ENCODE measurements at places on chromosomes 12 and 14. TPM values are rescaled to one million over a fixed set of nuclear protein-coding genes. Genes with fewer than 3 reads are reported as not detected.

The MYH6 gene
- total RNA-seq, result not detected

The C12orf50 gene
- total RNA-seq, result not detected

The KRT81 gene
- not detected for total RNA-seq

The FAM90A1 gene
- 0.20 TPM for total RNA-seq

All from subcutaneous preadipocyte (primary cell).